Activated CD4-positive, alpha-beta T cell treated with anti-CD3 and anti-CD28 coated beads, Interleukin-2, amount 10 ng/mL, durations not matched to agents 7 days and 5 days (primary cell): ENCODE measurements at places on chromosomes 2 and 18. TPM values are rescaled to one million over a fixed set of nuclear protein-coding genes. Genes with fewer than 3 reads are reported as not detected.

DNA sequence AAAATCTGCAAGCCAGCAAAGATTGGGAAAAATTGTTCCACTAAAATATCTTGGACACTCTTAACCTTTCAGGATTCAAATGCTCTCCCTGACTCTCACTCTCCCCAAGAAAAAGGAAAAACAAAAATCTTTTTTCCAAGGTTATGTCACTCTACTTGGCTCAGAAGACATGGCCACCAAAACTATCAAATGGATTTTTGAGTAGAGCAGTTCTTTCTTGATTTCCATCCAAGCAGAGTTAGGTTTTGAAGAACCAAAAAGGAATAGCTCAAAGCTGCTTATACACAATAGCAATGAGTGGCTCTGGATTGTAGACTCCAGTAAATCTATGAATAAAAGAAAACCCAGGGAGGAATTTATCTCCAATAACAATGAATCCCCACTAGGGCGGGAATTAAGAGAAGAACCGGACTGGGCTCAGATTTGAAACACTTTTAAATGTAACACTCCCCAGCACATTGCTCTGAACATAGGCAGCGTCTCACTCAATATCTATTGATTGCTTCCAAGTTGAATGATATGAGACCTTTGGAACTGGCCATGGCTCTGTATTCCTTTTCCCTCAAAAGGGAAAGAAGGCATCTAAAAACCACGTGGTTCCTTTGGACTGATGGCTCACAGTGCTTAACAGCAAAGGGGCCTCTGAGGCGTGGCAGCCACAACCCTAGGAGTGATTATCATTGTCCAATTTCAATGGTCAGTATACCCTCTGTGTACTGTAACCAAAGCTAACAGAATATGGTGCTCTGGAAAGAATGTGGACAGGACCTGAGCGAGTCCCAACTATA lies 68.3 kb downstream of the SPRED2 start:
- no peak overlapping the region for H3K27ac ChIP-seq
- peaks cover 36% of the 10 kb centered on the region for H3K4me1 ChIP-seq
- no peaks in the 10 kb centered on the region for H3K27me3 ChIP-seq
- DNase-seq = no peak
- H3K4me3 ChIP-seq = no peak overlapping the region
- no peaks in the 10 kb centered on the region for H3K36me3 ChIP-seq

DNA sequence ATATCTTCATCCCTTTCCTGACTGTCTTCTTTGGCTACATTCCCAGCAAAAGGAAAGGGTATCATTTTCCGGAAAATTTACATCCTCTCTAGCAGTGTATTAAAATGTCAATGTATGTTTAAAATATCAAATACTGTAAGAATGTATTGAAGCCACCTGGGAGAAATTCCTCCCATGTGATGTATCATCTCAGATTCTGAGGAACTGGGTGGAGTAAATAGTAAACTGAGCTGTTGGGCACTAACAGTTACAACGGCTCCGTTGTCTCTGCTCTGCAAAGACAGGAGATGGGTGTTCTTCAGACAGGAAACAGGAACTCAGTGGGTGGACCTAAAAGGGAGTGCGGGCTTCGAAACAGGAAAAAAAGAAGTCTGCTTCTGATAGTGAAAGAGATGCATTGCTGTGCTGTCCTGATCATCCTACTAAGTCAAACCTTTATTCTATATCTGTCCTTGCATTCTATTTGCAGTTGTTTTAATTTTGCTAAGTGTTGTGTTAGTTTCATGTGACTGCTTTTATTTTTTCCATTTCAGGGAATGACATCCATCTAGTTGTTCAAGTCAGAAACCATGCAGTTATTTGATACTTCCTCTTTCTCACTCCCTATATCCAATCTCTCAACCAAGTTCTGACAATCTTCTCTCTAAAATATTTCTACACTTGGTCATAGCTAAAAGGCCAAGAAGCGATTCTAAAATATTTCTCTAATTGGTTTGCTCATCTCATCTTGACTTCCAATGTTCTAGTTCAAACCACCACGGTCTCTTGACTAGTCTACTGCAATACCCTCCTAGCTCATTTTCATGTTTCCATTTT lies 19.4 kb downstream of the DOK1 start:
- DNase-seq = peak; percentile 56
- peaks cover 12% of the 10 kb centered on the region for H3K36me3 ChIP-seq
- H3K4me3 ChIP-seq = peak overlapping the region; percentile 28
- peak overlapping the region; percentile 67 for H3K27ac ChIP-seq

GRCh38 chr2:86025229-86025820 lies 80.4 kb downstream of the POLR1A start:
- DNase-seq = no peak
- no peak overlapping the region for H3K4me3 ChIP-seq
- peaks cover 6% of the 10 kb centered on the region for H3K4me1 ChIP-seq
- peaks cover 46% of the 10 kb centered on the region for H3K36me3 ChIP-seq

Gene REG3G
- total RNA-seq = not detected

Gene CCDC68
- not detected for total RNA-seq

Gene TCF23
- total RNA-seq = not detected

Gene APOB
- not detected for total RNA-seq
